ENCODE measurements at places on chromosomes 2 and 18.

DNA sequence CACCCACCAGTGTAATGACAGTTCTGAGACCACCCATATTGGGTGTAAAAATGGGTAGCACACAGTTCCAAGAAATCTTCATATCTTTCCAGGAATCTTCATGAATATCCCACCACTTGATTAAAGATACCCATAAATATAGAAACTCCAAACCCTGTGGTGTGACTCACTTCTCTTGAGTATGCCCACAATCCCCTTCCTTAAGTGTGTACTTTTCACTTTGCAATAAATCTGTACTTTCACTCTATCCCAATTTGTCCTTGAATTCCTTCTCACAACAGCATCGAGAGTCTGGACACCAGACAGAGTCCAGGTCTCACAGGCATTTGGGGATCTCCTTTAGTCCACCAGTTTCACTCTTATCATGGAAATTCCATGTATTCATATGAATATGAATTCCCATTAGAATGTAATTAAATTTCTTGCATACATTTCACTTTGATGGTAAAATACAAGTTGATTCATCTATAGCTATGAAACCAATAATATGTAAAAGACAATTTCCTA lies 287.0 kb upstream of the SESTD1 start:
- DNase-seq: no peak

- no peak for DNase-seq
Observed at GRCh38 chr2:144067506-144067905, 452.4 kb downstream of the ZEB2 start.

GRCh38 chr2:37472959-37473358 lies 128.5 kb downstream of the QPCT start:
- DNase-seq: no peak

- no peak for DNase-seq
Observed at GRCh38 chr2:21469564-21469963, 345.8 kb downstream of the TDRD15 start.

GRCh38 chr2:239880396-239880795 lies 144.7 kb downstream of the NDUFA10 start:
- no peak for DNase-seq

DNA sequence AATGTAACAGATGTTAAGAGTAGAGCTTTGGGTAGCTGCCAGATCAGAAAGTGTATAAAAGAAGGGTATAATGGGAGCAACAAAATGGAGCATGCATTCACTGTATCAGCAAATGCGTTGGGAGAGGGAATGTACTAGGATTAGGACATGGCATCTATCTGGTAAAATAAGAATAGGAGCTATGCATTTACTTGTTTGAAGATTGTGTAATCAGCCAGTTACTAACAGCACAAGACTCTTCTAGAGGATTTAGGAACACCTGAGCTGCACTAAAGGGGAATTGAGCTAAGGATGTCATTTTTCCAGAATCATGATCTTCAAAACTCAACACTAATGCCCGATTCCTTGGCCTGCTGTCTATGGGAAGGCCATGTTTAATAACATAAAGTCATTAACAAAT lies 394.2 kb upstream of the TNP1 start:
- DNase-seq: no peak

GRCh38 chr2:30380824-30381223 lies 66.2 kb upstream of the LCLAT1 start:
- DNase-seq: no peak

- no peak for DNase-seq
Observed at GRCh38 chr2:10095175-10095574, 15.0 kb upstream of the CYS1 start.

- no peak for DNase-seq
Observed at GRCh38 chr2:84846741-84847142, 34.1 kb downstream of the TRABD2A start.

- DNase-seq: no peak
Observed at GRCh38 chr2:106316915-106317314, 122.8 kb upstream of the UXS1 start.

DNA sequence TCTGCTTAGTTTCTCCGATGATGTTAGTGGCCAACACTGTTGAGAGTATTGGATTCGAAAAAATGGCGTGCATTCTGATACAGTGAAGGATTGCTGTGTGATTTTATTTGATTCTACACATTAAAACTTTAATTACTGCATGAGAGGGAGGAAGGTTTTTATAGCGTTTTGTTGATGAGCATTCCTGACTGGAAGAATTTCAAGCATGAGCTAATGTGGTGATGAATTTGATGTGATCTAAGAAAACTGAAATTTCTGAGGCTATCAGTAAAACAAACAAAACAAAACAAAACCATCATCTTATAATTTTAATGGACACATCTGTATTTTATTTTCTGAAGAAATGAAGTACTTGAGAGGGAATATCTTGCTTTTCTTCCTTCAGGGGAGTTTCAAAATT lies 59.6 kb downstream of the ITGB6 start:
- no peak for DNase-seq

DNA sequence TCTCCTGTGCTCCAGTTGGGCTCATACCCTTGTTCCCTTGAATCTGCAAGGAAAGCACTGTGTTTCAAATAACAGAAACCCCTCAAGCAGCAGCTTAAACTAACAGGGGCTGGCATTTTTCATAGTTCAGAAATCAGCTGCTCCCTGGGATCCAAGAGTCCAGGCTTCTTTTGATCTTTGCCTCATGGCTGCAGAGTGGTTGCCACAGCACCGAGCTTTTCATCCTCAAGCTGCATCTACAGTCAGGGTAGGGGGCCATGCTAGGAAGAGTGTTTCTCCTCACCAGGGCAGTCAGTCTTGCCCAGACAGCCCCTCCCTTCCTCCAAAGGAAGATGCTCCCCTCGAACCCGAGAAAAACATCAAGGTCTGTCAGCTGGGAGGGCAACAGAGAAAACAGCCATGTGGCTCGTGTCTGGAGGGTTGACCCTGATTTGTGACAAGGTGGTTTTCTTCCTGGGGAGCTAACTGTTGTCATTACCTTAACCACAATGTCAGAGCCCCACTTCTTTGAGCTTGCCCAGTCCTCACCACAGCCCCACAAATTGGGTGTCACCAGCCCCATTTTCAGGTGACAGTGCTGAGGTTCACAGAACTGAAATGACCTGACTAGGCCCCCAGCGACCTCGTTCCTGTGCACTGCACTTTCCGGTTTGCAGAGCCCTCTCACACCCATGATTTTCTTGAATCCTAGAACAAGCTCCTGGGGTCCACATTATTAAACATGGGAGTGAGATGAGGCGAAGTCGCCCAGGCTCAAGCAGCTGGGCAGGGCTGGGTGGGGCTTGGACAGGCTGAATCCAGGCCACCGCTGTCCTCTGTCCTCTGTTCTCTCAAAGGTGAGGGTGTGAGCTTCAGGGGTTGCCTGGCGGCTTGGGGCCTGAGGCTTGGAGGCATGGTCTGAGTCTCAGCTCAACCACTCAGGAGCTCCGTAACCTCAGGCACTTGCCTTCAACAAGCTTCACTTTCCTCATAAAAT lies 21.9 kb downstream of the ATOH8 start:
- no peak for DNase-seq

DNA sequence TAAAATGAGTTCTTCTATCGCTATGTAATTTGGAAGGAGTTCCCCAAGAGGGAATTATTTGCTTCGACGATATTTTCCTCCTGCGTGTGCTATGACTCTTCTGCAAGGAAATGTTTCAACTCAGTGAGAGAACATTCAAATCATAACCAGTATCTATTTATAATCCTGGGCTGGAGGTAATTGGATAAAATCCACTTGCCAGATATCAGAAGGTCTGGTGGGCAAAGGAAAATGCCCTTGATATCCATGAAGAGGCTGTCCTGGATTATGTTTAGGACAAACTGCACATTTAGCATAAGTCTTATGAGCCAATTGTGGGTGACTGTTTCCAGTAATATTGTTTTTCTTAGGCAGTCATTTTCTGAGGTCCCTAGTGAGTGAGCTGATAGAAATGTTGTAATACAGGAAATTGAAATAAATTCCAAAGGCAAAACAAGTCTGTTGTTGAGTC lies 17.7 kb downstream of the RPIA start:
- DNase-seq: no peak

DNA sequence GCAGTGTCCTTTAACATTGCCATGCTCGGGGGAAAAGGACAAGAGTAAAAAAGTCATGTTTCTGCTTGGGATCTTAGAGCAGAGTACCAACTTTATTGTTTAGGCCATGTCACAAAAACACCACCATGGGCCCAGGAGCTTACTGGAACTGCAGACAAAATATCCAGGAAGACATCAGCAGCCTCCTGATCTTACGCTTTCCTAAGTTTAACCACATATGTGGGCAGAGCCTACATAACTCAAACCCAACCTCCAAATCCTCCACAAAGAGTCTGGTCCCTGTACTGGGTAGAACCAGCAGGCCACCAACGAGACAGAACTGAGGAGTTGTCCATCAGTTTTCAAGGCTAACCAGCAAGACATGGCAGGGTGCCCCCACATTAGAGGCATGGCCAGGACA lies 10.3 kb downstream of the GALNT14 start:
- no peak for DNase-seq

- DNase-seq: no peak
Observed at GRCh38 chr2:163481515-163481914, 254.3 kb downstream of the FIGN start.

- no peak for DNase-seq
Observed at GRCh38 chr2:137981112-137981656, 16.9 kb downstream of the HNMT start.

GRCh38 chr2:149743842-149744448 lies 156.4 kb upstream of the MMADHC start:
- DNase-seq: no peak

DNA sequence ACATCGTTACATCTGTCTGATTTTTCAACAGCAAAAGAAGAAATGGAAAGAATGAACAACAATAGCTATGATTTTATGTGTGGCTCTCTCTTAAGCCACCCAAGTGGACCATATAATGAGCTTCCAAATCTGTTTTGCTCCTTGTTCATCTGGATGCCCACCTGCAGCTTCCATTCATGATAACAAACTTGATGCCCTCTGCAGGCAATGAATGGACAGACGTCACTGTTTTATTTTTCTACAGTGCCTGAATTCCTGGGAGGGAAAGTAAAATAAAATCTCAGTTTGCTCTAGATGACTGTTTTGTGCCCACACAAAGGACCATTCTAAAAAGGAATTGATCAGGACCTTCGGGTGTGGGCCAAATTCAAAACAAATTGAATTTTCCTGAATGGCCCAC lies 5.0 kb downstream of the MREG start:
- DNase-seq: no peak

DNA sequence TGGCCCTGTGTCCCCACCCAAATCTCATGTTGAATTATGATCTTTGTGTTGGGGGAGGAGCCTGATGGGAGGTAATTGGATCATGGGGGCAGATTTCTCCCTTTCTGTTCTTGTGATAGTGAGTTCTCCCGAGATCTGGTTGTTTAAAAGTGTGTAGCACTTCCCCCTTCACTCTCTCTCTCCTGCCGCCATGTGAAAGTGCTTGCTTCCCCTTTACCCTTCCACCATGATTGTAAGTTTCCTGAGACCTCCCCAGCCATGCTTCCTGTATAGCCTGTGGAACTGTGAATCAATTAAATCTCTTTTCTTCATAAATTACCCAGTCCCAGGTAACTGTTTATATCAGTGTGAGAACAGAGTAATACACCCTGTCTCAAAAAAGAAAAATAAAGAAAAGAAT lies 25.5 kb downstream of the LRRFIP1 start:
- DNase-seq: no peak

- DNase-seq: no peak
Observed at GRCh38 chr18:6088432-6088831, 193.1 kb upstream of the TMEM200C start.

- DNase-seq: no peak
Observed at GRCh38 chr2:47172156-47172921, 17.2 kb upstream of the STPG4 start.

DNA sequence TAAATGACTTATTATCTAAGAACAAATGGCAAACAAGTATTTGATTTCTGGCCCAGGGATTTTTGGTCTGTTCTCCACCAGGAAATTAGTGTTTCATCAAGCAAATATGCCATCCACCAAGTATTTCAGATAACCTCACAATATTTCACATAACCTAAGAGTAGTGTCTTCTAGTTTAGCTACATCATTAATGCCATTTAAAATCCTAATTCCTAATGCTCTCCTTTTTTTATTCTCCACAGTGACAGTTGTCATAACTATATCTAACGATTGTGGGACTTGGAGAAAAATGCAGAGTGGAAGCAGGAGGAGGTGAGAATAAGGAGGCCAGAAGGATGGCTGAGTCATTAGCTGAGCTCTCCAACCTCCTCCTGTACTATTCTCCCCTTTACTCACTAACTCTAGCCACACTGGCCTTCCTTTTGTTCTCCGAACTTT lies 58.5 kb upstream of the CTLA4 start:
- no peak for DNase-seq

GRCh38 chr2:159855557-159856061 lies 57.6 kb upstream of the CD302 start:
- no peak for DNase-seq

- no peak for DNase-seq
Observed at GRCh38 chr2:158097481-158097880, 4.2 kb upstream of the UPP2 start.

DNA sequence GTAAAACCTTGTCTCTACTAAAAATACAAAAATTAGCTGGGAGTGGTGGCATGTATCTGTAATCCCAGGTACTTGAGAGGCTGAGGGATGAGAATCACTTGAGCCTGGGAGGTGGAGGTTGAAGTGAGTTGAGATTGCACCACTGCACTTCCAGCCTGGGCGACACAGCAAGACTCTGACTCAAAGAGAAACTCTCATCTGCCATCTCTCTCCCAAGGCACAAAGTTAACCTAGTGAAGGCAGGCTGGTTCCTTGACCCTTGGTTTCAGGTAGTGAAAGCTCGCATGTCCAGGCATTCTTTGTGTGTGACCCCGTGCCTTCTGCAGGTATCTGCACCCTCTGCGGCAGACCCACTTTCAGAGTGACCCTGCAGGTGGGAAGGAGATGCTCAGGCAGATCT lies 100.0 kb downstream of the WDSUB1 start:
- no peak for DNase-seq

DNA sequence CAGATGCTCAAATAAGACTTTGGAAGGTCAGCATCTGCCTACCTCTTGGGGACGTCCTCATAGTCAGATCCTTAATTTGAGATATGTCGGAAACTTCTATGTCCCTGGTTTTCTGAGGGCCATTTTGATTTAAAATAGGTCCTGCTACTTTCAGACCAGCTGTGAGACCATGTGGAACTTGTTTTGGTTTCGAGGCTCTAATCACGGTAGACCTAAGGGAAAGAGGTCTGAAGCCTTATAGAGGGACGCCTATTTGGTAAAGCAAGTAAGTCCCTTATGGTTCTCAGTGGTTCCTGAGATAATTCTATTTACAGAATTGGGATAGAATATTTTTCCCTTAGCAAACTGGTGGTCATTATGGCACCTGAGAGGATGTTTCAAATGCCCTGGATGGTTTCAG lies 75.1 kb downstream of the RFTN2 start:
- no peak for DNase-seq

DNA sequence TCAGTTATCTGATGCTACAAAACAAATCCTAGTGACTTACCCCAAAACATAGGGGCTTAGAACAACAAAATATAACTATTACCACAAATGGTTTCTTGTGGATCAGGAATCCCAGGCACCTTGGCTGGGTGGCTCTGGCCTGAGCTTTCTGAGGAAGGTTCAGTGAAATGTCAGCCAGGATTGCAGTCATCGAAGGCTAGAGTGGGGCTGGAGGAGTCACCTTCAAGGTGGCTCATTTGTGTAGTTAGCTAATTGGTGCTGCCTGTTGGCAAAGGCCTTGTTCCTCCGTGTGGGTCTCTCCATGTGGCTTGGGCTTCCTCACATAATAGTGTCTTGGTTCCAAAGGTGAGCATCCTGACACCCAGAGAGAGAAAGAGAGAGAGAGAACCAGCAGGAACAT lies 57.4 kb downstream of the COPS8 start:
- no peak for DNase-seq

Data from CD4-positive, CD25-positive, alpha-beta regulatory T cell (primary cell).